GF-D8 (cell line): ENCODE measurements at places on chromosomes 6 and 20.

GRCh38 chr6:46637145-46637544, 15.5 kb downstream of the CYP39A1 start:
- DNase-seq, result no peak

GRCh38 chr6:138231381-138231886, 13.1 kb upstream of the PBOV1 start:
- no peak for DNase-seq

GRCh38 chr20:16350465-16350864, 222.8 kb downstream of the KIF16B start:
- DNase-seq, result no peak

DNA sequence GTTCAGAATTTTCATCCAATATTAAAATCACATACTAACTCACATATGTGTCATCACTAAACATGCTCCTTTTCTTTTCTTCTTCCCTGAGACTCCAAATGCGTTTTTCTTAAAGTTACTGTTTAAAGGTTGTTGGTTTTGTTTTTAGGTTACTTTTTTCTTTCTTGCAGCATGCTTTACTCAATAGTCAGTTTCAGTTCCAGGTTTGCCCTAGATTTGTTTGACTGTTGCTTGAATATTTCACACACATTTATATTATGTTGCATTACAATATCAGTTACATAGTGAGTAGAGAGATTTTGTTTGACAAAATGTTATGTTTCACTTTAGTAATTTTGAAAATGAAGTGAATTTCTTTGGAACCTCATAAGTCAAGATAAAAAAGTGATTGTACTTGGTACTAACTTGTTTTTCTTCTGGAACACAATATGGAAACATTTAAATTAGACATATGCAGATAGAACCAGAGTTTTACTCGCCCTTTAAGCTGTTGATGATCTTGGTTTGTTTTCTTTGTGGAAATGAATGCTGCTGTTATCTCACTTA, 27.3 kb downstream of the FNDC1 start:
- DNase-seq, result no peak

GRCh38 chr6:47235964-47236760, 73.5 kb downstream of the TNFRSF21 start:
- no peak for DNase-seq

DNA sequence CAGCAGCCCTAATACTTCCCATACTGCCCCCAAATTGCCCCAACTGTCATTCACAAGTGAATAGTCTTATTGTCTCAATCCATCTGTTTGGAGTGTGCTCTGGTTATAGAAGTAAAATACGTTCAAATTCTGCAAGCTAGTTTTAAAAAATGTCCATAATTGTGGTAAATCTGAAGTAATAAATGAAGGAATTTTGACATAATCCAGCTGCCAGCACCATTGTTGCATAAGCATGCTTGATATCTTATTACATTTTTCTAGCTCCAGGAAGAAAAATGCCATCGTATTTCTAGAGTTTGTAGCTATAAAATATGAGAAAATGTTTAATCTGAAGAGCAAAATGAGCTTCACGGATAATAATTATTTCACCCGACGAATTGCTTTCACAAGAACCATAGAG, 664.7 kb downstream of the RFPL4B start:
- no peak for DNase-seq

- peak; percentile 54 for DNase-seq
Observed at GRCh38 chr20:18754030-18754652, 59.4 kb upstream of the SCP2D1 start.

GRCh38 chr6:33344701-33345697, 27.5 kb upstream of the ZBTB22 start:
- DNase-seq, result peak; percentile 36
